ENCODE measurements at places on chromosomes 12 and 14.

- no peak for DNase-seq
Observed at GRCh38 chr12:12899530-12900380, 8.4 kb downstream of the GPRC5A start.

DNA sequence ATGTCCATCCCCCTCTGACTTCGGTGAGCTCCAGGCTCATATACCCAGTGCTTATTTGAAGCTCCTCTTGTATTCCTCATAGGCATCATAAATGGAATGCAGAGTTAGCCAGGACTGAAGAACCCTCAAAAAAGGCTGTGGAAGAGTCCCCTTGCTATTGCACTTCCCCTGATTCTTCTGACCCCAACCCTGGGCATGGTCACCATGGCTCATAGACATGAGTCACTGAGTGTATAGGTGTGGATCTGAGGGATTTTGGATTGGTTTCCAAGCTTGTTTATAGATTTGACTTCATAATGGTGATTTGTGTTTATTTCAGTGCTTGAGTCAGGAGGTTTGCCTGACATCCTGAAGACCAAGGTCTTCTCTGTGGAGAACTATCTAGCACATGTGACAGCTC is 98.4 kb upstream of the SLC38A2 start:
- DNase-seq, result no peak

GRCh38 chr12:92703786-92704185 is 997 bp downstream of the PLEKHG7 start:
- DNase-seq, result no peak

DNA sequence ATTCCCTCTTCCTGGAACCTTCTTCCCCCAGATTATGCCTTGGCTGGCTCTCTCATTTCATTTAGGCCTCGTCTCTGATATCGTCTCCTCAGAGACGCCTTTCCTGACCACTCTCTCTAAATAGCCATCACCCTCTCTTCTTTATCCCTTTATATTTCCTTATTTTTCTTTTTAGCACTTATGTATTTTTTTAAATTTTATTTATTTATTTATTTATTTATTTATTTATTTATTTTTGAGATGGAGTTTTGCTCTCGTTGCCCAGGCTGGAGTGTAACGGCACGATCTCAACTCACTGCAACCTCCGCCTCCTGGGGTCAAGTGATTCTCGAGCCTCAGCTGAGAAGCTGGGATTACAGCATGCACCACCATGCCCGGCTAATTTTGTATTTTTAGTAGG is 8.1 kb upstream of the ATP5MC2 start:
- no peak for DNase-seq

DNA sequence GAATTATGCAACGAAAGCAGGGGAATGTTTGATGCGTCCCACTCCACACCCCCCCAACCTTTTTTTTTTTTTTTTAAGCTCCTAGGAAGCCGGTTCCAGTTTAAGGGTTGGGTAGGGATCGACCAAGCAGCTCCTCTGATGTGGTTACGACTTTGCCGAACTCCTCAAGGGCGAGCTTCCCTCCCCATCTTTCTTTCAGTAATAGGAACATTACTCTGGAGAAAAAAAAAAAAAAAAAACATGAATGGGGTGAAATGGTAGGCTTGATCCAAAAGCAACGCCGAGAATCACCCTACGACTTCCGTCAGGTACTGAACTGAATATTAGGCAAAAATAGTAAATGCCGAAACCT is 9.6 kb downstream of the BMP4 start:
- no peak for DNase-seq

GRCh38 chr14:22997676-22998323 is 12.1 kb downstream of the C14orf93 start:
- DNase-seq, result no peak

GRCh38 chr14:21184254-21184653 is 28.4 kb upstream of the OR5AU1 start:
- DNase-seq, result no peak

GRCh38 chr12:127656266-127656665 is 610.7 kb upstream of the TMEM132C start:
- DNase-seq, result no peak

GRCh38 chr14:24361326-24361725 is 6.7 kb upstream of the NFATC4 start:
- no peak for DNase-seq

- DNase-seq, result no peak
Observed at GRCh38 chr12:49015196-49015595, 3.4 kb downstream of the PRKAG1 start.

- DNase-seq, result no peak
Observed at GRCh38 chr12:106039242-106039641, 99.5 kb downstream of the NUAK1 start.

DNA sequence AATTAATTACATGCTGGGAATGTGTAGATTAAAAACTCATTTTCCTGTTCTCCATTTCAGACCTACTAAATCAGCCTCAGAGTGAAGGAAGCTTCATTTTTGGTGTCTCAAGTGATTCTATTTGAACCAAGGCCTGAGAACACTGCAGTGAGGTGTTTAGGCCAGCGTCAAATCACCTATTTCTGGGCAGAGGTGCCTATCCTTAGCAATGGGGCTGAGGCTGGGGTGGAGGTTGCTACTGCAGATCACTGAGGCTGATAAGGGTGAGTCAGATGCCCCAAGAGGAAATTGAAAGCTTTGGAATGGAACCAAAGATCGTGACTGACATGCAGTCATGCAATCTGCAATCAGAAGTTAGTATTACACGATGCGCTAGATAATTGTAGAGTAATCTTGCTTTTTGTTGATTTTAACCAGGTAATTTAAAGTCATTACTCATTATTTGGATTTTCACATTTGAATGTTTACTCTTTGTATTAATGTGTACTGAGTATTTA is 4.4 kb downstream of the TXNRD1 start:
- no peak for DNase-seq

DNA sequence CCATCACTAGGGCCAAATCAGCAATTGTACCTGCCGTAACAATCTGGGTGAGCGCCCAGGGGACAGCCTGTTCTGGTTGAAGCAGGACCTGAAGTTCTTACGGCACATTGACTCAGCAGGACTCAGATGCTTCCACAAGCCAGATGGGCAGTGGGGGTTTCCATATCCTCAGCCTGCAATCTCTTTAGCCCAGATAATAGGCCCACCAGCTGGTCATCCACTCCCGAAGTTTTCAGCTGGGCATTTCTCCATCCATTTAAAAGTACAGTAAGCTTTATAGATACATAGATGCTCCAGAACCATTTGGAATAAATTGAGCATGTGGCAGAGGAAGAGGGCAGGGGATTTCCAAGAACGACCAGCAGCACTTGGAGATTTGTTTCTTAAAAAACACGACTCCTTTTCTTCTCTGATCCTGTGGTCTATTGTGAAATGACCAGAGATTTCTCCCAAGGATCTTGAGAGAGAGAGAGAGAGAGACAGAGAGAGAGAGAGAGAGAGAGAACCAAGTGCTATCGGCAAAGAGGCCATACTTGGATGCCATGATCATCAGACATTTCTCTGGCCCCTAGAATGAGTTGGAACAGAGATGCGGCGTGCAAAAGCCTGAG is 74.8 kb upstream of the PLXNC1 start:
- no peak for DNase-seq

DNA sequence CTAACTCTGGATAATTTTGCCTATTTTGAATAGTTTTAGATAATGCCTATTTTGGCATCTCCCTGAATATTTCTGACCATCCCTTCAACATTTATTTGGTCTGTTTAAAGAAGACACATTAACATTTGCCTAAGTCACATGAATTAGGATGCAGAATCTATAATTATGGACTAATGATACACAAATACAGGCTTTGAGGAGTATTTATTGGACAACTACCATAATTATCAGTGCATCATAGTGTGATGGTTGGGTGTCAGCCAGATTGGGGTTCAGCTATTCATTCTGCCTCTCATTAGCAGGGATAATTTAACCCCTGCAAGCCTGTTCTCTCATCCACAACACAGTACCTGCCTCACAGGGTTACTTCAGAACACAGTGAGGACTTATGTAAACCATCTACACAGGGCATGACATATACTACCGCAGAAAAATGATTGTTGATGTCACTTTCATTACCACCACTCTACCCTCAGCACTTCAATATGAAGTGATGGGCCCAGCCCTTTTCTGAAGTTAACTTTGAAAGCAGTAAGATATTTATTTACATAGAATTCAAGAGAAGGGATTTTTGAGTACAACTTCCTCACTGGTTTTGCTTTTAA is 14.4 kb downstream of the PRKCH start:
- no peak for DNase-seq

- DNase-seq, result no peak
Observed at GRCh38 chr12:45674181-45674977, 55.1 kb upstream of the ARID2 start.

- no peak for DNase-seq
Observed at GRCh38 chr12:52066346-52067080, 3.3 kb upstream of the ATG101 start.

DNA sequence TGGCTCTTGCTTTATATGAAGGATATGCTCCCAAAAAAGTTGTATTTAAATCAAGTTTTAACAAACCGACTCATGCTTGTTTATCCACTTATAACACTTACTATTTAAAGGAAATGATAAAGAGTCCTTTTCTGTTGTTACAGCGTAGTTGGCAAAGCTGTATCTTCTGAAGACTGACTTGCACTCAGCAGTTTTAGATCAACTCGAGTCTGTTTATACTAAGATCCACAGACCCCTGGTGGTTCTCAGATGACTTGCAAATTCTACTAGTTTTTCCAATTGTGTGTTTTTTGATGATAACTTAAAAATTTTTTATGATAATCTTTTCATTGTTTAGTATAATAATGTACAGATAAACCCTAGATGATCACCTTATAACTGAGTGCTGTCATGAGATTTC is 475.8 kb downstream of the RGS6 start:
- DNase-seq, result no peak

DNA sequence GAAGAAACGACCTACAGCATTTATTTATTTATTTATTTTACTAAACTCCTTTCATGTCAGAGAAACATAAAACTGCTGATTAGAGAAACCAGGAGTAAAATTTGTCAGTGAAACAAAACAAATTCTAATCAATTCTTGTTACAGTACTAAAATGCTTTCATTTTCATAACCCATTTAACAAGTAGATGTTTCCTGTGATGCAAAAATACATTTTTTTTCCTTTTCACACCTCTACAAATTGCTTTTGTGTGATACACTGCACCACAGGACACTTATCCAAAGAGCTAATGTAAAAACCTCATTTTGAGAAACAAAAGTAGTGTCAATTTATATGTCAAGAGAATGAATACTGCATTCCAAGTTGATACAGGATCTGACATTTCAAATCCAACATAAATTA is 155.1 kb downstream of the SYT1 start:
- no peak for DNase-seq
